ENCODE measurements at places on chromosomes 13 and 19.

GRCh38 chr13:113157206-113157928, 1.1 kb upstream of the PROZ start:
- DNase-seq = no peak

DNA sequence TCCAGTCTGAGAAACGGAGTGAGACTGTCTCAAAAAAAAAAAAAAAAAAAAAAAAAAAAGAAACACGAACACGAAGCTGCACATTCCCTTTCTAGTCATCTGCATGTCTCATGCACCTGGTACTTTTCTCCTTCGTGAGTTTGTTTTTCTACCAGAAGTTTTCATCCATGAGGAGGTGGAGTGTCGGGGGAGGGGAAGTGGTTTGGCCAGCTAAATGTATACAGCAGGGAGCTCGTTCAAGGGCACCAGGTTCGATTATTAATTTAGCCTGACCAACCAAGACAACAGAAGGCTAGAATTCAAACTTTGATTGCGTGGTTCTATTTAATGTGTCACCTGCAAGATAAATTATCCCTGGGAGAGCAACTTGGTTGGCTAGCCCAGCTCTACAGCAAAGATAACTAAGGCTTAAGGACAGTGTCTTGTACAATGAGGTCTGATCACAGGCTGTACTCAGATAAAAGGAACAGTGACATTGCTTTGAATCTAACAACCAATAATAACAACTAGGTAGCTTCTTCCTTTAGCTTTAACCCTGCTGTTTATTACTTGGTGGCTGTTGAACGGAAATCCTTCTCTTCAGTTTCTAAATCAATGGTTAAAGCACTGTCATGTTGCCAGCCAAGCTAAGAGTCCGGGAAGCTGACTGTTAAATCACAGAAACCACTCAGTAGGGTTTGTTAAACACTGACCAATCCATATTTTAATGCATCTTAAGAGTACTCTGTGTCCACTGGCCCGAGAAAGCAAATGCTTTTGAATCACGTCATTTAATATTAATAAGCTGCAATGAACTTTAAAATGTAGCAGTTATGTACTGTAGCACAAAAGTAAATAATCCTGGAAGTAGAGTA, 98.4 kb upstream of the STARD13 start:
- no peak for DNase-seq

DNA sequence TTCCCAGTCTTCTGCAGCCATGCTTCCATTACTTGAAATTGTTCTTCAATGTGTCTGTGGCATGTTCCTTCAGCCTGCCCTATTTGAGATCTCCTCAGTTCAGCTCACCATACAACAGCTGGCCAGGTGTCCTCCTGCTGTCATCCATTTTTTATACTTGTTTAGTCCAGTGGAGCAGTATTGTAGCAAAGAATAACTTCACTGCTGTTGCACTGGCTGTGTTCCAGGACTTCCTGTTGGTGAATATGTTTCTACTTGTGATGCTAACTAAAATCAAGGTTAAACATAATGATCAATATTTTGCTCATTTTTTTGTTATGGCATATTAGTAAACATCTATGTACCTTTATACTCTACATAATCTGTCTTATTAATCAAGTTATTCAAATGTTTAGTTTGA, 1394.1 kb downstream of the PCDH9 start:
- DNase-seq = no peak

- DNase-seq = no peak
These were observed 17.0 kb downstream of the ILF3 start for GRCh38 chr19:10670876-10671804.

DNA sequence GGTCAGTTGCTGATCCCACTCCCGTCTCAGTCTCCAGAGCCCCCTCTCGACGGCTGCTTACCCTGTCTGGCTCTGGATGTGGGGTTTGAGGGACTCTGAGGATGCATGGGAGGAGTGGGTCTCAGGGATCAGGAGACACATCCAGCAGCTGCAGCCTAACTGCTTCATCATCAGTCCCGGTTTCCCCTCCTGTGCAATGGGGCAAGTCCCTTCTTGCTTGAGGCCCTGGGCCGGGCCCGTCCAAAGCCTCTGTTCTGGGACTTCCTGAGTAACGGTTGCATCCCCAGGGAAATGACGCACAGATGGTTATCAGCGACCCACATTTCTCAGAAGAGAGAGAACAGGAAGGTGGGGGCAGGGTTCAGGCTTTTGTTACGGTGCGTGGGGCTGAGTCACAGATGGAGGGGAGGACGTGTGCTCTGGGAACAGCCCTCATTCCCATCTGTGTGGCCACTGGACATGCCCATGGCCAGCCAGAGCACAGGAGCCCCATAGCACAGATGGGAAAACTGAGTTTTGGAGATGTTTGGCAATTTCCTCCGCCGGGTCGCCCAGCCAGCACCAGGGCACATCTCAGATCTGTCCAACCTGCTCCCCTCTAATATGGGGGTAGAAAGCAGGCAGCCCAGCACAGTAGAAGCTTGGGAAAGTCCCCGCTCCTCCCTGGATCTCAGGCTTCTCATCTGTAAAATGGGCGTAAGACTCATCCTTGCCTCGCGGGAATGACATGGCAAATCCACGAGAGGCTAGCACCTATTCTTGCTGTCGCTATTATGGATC, 19.3 kb downstream of the GNA15 start:
- DNase-seq = peak; percentile 54

- no peak for DNase-seq
These were observed 212.5 kb upstream of the SOX1 start for GRCh38 chr13:111854403-111854802.

GRCh38 chr13:40031031-40031430, 375.6 kb downstream of the COG6 start:
- DNase-seq = no peak

GRCh38 chr13:110445722-110446574, 115.6 kb downstream of the RAB20 start:
- DNase-seq = no peak

GRCh38 chr13:79483086-79483706, 2.2 kb downstream of the NDFIP2 start:
- no peak for DNase-seq

GRCh38 chr13:103164251-103164650, 98.0 kb upstream of the SLC10A2 start:
- DNase-seq = no peak

- DNase-seq = no peak
These were observed 238.2 kb downstream of the LIG4 start for GRCh38 chr13:107977071-107977574.

DNA sequence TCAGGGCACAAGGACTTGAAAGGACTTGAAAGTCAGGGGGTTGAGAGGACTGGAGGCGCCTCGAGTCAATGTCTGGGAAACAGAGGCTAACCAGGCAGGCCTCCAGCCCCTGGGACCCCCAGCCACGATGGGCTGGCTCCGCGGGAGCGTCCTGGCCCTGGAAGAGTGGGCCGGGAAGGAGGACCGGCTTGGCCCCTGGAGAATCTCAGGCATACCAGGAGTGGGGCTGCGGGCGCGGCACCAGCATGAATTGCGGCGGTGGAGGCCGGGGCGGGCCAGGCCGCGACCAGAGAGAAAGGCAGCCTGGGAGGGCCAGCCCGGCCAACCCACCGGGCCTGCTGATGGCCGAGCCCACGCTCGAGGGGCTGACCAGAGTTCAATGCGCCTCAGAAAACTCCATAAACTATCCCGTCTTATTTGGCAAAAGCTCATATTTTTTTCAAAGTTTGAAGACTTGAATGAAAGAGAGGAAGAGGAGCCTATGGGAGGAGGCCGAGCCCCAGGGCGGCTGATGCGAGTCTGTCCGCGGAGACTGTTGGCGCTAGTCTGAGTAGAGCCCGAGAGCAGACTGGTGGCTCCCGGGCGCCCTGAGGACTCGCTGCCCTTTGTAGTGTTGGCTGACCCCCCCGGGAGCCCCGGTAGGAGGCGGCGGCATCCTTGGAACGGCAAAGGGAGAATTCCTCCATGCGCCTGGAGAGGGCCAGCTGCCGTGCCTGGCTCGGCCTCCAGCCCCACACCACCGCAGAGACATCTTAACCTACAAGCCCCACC, 68.0 kb downstream of the MLLT1 start:
- DNase-seq = no peak

All from activated T-cell treated with anti-CD3 and anti-CD28 coated beads for 1 hour (primary cell).